T1000 (cell line): ENCODE measurements at places on chromosomes 16 and 17.

GRCh38 chr16:23827057-23827456 lies 8.7 kb upstream of the PRKCB start:
- no peak for DNase-seq

GRCh38 chr16:17574256-17574655 lies 103.5 kb upstream of the XYLT1 start:
- no peak for DNase-seq

DNA sequence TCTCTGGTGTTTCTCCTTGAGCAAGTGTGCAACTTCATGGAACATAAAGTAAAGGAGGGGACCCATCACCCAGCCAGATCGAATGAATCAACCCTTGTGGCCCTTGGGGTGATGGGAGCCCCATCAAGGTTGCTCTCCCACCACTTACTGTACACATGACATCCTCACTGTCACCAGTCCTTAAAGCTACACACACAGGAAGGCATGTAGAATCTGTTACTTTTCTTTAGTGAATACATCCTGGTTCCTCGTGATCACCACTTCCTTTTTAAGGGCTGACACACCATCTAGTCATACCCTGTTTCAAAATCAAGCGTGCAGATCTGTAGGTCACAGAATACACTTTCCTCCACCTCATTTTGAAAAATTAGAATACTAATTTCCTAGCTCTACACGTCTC lies 22.6 kb upstream of the MPHOSPH6 start:
- DNase-seq, result no peak

GRCh38 chr17:12709063-12709462 lies 43.4 kb downstream of the MYOCD start:
- peak; percentile 19 for DNase-seq

DNA sequence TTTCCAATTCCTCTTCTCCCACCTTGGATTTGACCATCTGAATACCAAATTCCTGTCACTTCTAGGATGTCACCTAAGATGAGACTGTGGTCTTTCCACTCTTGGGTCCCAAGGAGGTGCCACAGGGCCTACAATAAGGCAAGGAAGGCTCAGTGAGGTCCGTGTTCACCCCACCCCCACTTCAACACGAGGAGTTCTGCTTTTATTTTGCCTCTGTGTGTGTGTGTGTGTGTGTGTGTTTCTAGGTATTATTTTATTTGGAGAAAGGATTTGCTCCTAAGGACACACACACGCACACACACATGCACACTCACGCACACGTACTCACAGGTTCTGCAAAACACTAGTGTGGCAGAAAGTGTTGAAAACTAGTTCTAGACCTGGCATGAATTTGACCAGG lies 24.5 kb upstream of the PHOSPHO1 start:
- no peak for DNase-seq

DNA sequence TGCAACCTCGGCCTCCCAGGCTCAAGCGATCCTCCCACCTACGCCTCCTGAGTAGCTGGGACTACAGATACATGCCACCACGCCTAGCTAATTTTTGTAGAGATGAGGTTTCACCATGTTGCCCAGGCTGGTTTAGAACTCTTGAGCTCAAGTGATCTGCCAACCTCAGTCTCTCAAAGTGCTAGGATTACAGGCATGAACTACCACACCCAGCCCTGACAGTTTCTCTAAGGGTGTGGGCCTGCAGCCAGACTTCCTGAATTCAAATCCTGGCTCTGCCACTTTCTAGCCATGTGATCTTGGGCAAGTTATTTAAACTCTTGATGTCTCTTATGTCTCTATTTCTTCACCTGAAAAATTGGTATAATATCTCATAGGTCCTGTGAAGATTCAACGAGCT lies 5.6 kb downstream of the CUEDC1 start:
- DNase-seq, result no peak

DNA sequence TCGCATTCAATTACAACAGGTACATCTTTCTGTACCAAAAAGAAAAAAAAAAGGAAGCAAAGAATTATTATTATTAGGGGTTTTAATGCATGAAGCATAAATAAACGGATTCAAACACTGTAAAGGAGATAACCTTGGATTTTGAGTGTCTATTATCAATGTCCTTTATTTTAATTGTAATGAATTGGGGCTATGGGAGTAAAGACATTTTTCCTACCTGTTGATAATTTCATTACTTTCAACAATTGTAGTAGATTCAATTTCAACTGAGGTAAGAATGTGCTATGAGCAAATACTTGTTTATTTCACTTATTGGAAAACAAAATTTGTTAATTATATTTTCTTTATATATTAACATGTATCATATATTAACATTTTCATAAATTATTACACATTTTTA lies 855.6 kb downstream of the KCNJ2 start:
- no peak for DNase-seq

- DNase-seq, result no peak
These were observed 19.0 kb upstream of the LRRC37A3 start for GRCh38 chr17:64938290-64938689.

GRCh38 chr16:1177053-1177452 lies 24.1 kb downstream of the CACNA1H start:
- no peak for DNase-seq

DNA sequence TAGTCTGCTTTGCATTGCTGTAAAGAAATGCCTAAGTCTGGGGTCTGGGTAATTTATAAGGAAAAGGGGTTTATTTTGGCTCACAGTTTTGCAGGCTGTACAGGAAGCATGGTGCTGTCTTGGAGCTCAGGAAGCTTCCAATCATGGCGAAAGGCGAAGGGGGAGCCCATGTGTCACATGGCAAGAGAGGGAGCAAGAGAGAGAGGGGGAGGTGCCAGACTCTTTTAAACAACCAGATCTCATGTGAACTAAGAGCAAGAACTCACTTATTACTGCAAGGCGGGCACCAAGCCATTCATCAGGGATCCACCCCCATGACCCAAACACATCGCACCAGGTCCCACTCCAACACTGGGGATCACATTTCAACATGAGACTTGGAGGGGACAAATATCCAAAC lies 148.2 kb upstream of the HS3ST2 start:
- DNase-seq, result no peak

DNA sequence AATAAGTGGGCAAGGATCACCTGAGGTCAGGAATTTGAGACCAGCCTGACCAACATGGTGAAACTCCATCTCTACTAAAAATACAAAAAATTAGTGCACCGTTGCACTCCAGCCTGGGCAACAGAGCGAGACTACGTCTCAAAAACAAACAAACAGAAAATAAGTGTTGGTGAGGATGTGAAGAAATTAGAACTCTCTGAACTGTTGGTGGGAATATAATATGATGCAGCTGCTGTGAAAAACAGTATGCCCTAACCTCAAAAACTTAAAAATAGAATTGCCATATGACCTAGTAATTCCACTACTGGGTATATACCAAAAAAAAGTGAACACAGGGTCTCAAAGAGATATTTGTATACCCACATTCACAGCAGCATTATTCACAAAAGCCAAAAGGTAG lies 26.1 kb downstream of the GLG1 start:
- no peak for DNase-seq

DNA sequence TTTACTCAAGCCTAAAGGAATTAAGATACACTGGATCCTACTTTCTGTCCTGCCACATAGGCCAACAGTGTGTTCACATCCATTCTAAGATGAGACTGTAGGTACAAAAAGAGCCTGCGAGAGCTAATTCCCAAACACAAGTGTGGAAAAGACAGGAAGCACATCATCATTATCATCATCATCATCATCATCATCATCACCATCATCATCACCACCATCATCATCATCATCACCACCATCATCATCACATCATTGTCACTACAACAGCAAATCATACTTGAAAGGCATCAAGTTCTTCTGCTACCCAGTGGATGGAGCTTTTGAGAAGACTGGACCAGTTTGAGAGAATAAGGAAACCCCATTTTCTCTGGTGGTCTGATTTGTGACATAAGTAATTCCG lies 268.1 kb downstream of the HS3ST3A1 start:
- no peak for DNase-seq

- DNase-seq, result no peak
These were observed 79.1 kb upstream of the HNF1B start for GRCh38 chr17:37823996-37824395.

GRCh38 chr17:57966875-57967274 lies 11.7 kb upstream of the CUEDC1 start:
- DNase-seq, result no peak

DNA sequence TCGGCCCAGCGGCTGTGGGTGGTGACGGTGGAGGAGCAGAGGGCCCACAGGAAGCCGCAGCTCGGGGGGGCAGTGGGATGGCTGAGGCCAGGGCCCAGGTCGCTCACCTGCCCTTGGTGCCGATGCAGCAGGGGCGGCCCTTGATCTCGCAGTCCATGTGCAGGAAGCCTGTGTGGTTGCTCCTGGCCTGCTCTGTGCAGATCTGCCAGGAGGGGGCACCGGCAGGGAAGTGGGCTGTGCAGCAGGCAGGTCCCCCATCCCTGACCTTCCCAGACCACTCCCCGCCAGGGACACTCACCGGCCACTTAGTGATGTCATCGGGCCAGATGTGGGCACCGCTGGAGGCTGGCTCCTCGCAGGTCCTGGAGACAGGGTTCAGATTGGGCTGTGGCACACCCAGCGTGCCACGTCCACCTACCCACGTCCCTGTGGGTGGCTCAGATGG lies 6.2 kb downstream of the AANAT start:
- DNase-seq, result no peak

GRCh38 chr17:43615330-43616028 lies 46.2 kb downstream of the MEOX1 start:
- DNase-seq, result no peak

- DNase-seq, result no peak
These were observed 147.3 kb downstream of the SNX11 start for GRCh38 chr17:48254896-48255295.

DNA sequence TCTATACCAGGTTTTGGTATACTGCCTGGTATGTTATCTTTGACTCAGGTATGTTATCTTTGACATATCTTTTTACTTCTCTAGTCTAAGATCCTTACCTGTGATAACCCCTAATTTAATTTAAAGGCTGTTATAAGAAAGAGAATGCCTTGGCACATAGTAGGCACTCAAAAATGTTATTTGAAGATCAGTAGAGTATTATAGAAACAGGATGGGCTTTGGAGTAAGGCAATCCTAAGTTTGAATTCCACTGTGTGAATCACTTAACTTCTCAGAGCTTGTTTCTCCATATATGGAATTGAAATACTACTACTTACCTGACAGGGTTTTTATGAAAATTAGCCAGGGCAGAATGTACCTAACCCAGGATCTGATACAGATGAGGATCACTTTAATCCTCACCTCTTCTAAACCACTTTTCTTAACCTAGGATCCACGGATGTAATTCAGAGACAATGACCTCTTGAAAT lies 1.2 kb downstream of the BRIP1 start:
- no peak for DNase-seq

DNA sequence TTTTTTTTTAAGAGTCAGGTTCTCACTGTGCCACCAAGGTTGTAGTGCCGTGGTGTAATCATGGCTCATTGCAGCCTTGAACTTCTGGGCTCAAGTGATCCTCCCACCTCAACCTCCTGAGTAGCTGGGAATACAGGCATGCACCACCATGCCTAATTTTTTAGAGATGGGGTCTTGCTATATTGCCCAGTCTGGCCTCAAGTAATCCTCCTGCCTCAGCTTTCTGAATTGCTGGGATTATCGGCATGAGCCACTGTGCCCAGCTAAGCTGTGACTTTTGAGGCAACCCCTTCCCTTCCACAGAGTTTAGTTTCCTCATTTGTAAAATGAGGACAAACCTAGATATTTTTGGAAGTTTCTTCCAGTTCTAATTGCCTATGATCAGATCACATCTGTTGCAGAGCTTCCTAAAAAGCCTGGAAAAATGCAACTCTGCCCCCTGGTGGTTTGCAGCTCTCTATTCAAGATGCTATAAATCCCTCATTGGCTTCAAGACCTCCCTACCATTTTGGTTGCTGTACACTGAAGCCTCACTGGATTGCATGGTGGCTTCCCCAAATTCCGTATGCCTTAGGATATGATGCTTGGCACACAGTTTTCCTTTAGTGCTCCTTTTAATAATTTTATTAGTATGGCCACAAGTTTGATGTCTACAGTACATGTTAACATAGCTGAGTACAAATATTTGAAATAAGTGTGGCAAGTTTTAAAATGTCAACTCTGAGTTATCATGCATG lies 19.3 kb downstream of the GDE1 start:
- DNase-seq, result peak; percentile 16

DNA sequence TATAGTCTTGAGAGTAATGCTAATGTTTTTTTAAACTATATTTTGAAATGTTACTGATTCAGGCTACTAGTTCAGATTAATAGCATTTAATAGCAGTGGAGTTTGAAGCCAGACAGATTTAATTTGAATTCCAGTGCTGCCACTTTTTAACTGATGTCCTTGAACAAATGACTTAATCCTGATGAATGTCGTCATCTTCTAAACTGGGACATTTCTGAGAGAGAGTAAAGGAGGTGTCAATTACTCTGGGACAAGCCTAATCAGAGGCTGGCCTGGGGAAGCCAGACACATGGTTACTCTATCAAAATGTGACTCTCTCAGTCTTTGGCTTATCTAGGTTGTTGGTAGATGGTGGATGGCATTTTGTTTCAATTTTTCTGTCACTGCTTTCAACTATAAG lies 246.7 kb downstream of the HS3ST3A1 start:
- DNase-seq, result no peak

DNA sequence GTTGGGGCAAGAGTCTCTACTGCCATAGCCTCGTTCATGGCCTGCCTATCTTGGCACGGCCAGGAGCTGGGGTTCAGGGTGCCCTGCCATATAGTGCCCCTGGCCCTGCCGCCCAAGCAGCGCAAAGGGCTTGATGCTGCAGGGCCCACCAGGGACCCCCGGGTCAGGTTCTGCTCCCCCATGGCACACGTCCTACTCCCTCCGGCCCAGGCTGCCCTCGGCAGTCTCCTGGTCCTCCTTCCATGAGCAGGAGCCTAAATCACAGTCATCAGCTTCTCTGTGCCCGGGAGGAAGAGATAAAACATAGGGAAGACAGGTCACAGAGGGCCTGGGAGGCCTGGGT lies 55.9 kb upstream of the MTSS2 start:
- DNase-seq, result no peak

DNA sequence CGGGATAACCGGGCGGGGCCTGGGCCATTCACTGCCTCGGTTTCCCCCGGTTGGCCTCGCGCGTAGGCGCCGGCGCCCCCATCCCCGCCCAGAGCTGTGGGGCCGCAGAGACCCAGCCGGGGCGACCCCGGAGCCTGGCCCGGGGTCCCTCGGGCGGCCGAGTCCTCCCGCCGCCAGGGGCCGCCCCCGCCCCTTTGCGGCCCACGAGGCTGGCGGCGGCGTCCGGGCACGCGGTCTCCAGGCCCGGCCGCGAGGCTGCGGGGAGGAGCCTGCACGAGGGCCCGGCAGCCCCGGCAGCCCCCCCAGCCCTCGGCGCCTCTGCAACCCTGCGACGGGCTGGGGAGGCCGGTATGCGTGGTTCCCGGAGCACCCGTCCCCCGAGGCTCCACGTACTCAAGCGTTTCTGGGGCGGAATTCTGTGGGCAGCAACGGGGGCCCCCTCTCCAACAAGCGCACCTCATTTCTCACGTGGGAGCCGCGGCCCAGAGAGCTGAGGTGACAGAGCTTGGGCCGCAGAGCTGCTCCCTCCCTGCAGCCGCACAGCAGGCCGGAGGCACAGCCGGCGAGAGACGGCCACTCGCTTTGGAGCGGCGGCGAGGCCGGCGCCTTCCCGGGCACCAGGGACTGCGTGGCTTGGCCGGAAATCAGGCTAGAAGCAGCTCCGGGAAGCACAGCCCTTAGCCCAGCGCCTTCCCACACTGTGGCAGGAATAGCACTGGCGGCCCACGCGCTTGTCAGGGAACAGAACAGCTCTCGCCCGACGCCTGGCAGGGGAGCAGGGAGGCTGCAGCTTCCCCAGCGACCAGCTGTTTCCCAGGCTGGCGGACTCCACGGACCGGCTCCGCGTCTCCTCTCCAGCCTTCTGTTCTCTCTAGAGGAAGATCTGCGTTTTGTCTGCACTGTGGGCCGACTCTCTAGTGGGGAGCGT lies 867 bp upstream of the LIMD2 start:
- no peak for DNase-seq

GRCh38 chr17:14101976-14102375 lies 32.7 kb downstream of the COX10 start:
- DNase-seq, result no peak
